ENCODE measurements at places on chromosomes 1 and 21. TPM values are rescaled to one million over a fixed set of nuclear protein-coding genes. Genes with fewer than 3 reads are reported as not detected.

Gene C8B
- polyA plus RNA-seq = not detected

Gene C1QC
- not detected for polyA plus RNA-seq

Gene NIPAL3
- 5.5 TPM for polyA plus RNA-seq

Gene OR2L3
- not detected for polyA plus RNA-seq

Gene CFAP74
- 0.21 TPM for polyA plus RNA-seq

Gene EXOSC10
- 39.3 TPM for polyA plus RNA-seq

Gene TCHHL1
- not detected for polyA plus RNA-seq

Gene NTNG1
- 7.2 TPM for polyA plus RNA-seq

Gene PRKACB
- 14.6 TPM for polyA plus RNA-seq

Measured in GM23338 (cell line).